H9 (cell line): ENCODE measurements at places on chromosomes 4 and X. TPM values are rescaled to one million over a fixed set of nuclear protein-coding genes. Genes with fewer than 3 reads are reported as not detected.

TRMT44 gene
- total RNA-seq, result 22.8 and 28.3 TPM in 2 replicates

LRP2BP gene
- total RNA-seq, result 0.20 and 0.46 TPM in 2 replicates

SRD5A3 gene
- total RNA-seq, result 31.9 and 35.0 TPM in 2 replicates

ARX gene
- 0.24 and 0.42 TPM in 2 replicates for total RNA-seq

PHOX2B gene
- not detected in 2 replicates for total RNA-seq

GRCh38 chrX:106874075-106874474 lies 29.1 kb downstream of the RIPPLY1 start:
- no peak for DNase-seq
- H3K27me3 ChIP-seq, result no peaks in the 10 kb centered on the region
- H3K36me3 ChIP-seq, result no peaks in the 10 kb centered on the region
- no peaks in the 10 kb centered on the region for H3K4me1 ChIP-seq

DNA sequence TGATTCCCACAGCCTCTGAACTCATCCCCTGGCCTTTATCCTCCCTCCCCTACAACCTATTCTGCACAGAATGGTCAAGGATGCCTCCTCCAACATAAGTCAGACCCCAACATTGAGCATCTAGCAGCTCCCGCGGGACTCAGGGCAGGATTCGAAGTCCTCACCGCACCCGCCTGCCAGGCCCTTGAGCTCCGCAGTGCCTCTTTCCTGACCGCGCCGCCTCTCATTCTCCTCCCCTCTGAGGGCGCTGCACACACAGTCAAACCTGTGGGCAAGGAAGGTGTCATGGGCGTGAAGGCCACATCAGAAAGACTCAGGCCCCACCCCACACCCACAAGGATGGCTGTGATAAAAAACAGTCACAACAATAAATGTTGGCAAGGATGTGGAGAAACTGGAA lies 84.1 kb downstream of the CPZ start:
- DNase-seq, result no peak
- H3K27ac ChIP-seq, result no peak overlapping the region
- no peaks in the 10 kb centered on the region for H3K4me1 ChIP-seq
- H3K36me3 ChIP-seq, result no peaks in the 10 kb centered on the region
- no peak overlapping the region for H3K4me3 ChIP-seq

DNA sequence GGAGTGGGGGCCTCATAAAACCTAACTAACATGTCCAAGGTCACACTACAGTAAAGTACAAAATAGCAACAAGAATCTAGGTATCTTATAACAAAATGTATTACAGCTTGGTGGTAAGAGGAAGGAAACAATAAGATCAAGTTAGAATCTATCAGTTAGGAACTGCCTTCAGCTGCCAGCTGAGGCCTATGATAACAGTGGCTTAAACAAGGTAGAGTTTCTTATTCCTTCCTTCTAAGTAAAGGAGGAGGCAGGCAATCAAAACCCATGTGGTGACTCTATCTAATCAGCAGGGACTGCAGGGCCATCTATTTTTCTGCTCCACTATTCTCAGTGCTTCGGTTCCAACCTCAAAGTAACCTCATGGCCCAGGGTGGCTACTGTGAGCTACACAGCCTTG lies 10.9 kb downstream of the SH3D19 start:
- H3K4me1 ChIP-seq, result peaks cover 5% of the 10 kb centered on the region; the same call in 1 of the 2 replicates
- no peak overlapping the region for H3K4me3 ChIP-seq
- no peak overlapping the region for H3K27ac ChIP-seq
- DNase-seq, result no peak

DNA sequence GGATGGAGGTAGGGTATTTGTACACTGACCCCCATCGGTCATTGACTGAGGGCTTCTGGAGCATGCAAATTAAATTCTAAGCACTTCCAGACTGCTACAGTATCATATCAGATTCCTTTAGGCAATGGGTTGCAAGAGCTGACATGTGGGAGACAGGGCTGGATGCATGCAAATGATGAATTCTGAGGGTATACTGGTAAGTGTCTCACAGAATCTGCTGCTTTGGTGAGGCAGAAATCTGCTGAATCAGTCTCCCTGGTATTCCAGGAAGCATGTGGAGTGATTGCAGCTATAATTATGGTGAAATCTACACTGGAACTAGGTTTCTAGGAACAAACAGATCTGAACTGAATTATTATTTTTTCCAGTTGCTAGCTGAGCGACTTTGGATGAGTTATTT lies 684.9 kb upstream of the MAGEB2 start:
- H3K27me3 ChIP-seq, result no peaks in the 10 kb centered on the region
- no peaks in the 10 kb centered on the region for H3K4me1 ChIP-seq
- H3K27ac ChIP-seq, result no peak overlapping the region
- H3K4me3 ChIP-seq, result no peak overlapping the region
- no peaks in the 10 kb centered on the region for H3K36me3 ChIP-seq

- no peak overlapping the region for H3K27ac ChIP-seq
- DNase-seq, result no peak
- peak overlapping the region; percentile 84 for H3K4me3 ChIP-seq
- no peaks in the 10 kb centered on the region for H3K27me3 ChIP-seq
- peaks cover 9% of the 10 kb centered on the region for H3K36me3 ChIP-seq
These were observed 1.3 kb upstream of the CISD2 start for GRCh38 chr4:102867278-102868152.
